ENCODE measurements at places on chromosomes 11 and 22. TPM values are rescaled to one million over a fixed set of nuclear protein-coding genes. Genes with fewer than 3 reads are reported as not detected.
A peak's percentile ranks its signal among the peaks of the same experiment; 100 is the strongest.

Gene LPXN
- total RNA-seq: 11.8 TPM

DNA sequence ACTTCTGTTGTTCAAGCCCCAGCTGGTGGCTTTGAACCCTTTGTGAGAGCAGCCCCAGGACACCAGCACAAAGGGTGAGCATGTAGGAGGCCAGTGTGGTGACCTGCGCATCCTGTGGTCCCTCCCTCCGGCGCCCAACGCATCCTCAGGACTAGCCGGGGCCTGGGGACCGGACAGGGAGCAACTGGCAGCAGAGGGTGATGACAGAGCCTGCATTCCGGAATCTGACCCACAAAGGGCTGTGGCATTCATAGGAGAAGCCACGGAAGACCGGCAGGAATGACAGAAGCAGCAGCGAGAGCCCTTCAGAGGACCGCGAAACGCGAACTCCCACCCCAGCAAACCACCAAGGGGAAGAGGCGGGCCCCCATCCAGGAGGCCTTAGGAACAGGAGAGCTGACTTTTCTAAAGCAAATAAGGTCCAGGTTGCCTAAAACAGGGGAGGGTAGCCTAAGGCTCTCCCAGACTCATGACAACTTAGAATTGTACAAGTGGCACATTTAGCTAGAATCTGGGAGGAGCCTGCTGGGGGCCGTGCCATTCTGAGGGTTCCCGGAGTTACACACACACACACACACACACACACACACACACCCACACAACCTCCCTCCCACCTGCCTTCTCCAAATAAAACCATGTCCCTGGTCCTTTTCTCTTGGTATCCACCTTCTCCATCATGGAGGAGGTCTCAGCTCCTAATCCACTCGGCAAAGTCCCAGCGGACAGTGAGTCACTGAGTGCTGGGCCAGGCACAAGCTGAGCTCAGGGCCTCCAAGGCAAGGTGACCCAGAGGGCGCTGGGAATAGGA lies 232.7 kb downstream of the CTTN start:
- DNase-seq: no peak

Gene TST
- total RNA-seq: 281 TPM

- DNase-seq: no peak
Observed at GRCh38 chr11:126193038-126193478, 18.4 kb downstream of the RPUSD4 start.

DNA sequence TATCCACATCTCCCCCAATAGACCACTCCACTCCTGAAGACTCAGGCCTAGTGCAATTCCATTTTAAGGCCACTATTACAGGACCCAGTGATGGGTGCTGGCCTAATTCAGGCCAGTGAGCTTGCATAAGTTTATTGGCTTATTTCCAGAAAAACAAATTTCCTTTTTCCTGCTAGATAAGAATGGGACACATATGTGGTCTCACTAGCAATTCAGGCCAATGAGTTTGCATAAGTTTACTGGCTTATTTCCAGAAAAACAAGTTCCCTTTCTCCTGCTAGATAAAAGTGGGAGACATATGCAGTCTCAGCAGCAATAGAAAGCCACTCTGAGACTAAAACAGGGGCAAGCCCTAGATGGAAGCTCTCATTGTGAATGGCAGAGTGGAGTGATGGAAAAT lies 22.4 kb downstream of the ADM start:
- no peak for DNase-seq

DNA sequence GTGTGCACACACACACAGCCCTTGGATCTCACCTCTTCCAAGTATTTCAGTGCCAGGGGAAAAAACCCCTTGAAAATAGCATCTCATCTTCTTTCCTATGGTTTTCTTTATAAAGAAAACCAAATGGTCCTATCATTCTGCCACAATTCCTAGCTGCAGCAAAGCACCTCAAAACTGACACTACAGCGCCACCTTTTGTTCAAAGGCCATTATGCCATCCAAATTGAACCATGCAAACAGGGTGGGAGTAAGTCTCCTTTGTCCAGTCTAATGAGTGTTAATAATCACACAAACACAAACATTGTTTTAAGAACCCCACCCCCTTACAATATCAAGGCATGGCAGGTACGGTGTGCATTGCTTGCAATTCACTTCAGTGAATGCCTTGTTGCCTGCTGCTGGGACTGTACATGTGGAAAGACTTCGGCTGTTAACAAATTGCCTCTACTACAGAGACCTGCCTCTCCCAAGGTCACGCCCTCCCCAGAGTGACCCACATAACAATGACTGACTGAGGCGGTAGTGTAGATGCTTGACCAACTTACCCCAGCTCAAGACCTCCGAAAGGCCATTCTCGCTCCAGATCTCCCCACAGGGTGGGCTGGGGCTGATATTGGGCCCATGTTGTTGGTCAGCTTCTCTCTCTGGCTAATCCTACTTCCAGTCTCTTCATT lies 31.7 kb downstream of the FAM181B start:
- DNase-seq: no peak

DNA sequence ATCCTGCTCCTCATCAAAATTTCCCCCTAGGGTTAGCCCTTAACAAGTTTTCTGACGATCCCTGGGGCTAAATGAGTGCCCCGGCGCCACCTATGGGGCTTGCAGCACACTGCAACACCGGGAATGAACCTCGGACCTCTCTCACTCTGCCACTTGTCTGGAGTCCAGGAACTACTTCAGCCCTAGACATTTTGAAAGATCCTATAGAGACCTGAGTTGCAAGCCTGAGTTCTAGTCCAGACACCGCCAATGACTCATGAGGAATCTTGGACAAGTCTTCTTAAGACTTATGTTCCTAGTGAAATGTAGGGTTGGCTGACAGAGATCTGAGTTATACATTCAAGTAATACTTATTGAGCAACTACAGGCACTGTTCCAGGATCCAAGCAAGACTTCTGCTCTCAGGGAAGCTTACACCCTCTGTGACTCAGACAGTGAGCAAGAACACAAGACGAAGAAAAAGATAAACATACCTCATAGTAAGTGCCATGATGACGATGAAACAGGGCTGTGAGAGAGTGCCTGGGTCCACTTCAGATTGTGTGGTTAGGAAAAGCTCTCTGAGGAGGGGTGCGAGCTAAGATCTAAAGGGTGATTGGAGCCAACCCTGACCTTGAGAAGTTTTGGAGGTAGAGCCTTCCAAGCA lies 10.2 kb upstream of the STK33 start:
- peak; percentile 46 for DNase-seq

Gene LMO1
- total RNA-seq: not detected

DNA sequence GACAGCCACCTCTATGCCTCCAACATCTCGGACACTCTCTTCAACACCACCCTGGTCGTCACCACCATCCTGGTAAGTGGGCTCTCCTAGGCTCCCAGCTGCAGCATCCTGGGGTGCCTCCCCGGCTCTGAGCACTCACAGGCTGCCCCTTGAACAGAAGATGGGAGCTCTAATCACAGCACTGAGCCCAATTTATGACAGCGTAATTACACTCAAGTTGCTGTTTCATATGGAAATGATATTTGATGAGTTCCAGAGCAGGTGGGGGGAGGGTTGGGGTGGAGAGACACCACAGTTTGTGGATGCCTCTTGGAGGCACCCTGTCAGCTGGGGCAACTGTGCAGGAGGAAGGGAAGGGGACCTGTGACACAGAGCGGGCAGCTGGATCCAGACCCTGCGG lies 125.3 kb upstream of the TBCEL start:
- DNase-seq: no peak

Gene OR8G5
- total RNA-seq: not detected

GRCh38 chr22:45208993-45209838 lies 31.5 kb downstream of the KIAA0930 start:
- no peak for DNase-seq

DNA sequence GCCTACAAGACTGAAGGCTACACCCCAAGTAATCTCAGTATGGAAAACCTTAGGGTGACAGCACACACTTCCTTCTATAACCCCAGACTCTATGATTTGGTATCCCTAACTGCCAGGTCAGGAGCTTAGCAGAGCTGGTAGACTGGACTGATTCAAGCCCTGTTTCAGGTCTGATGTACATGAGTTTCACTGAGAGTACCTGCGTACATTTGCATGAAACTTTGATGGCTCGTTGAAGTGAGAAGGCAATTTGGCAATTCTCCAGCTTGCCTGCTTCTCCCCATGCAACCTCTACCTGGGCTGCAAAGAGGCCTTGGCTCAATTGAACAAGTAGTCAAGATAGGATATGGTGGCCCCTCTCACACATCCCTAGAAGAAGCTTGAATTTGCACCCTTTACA lies 10.2 kb downstream of the FIBIN start:
- no peak for DNase-seq

- DNase-seq: no peak
Observed at GRCh38 chr22:26663374-26663923, 6.1 kb downstream of the MIAT start.

GRCh38 chr11:125268611-125269010 lies 104.1 kb downstream of the PKNOX2 start:
- no peak for DNase-seq

DNA sequence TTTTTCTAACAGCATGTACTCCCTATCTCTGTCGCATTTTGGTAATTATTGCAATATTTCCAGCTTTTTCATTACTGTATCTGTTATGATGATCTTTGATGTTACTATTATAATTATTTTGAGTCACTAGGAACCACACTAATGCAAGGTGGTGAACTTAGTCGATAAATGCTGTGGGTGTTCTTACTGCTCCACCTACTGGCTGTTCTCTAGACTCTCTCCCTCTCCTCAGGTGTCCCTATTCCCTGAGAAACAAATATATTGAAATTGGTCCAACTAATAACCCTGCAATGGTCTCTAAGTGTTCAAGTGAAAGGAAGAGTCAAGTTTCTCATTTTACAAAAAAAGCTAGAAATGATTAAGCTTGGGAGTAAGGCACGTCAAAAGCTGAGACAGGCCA lies 10.5 kb downstream of the ARL14EP start:
- DNase-seq: no peak

- DNase-seq: no peak
Observed at GRCh38 chr22:50016988-50017700, 4.6 kb upstream of the IL17REL start.

Gene VSIG10L2
- total RNA-seq: not detected

Gene RNF26
- 36.4 TPM for total RNA-seq

Gene DNAJB7
- total RNA-seq: not detected

DNA sequence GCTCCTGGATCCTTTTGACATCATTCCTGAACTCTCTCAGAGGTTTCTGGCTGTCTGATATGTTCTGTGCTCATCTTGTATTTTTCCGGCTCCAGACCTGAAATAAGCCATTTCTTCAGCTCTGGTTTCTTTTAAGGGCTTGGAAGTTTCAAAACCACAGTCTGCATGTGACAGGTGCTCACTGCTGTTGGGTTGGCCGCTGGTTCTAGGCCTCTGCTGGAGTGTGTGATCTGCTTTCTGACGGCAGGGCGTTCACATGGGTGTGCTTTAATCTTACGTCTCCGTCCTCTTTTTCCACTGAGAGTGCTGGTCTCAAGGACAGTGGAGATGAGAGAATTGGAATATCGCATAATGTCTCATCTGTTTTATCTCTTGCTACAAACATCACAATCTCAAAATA lies 10.3 kb downstream of the ZBED4 start:
- no peak for DNase-seq

- DNase-seq: no peak
Observed at GRCh38 chr11:94536386-94536785, 7.3 kb upstream of the FUT4 start.

GRCh38 chr11:10038521-10039302 lies 255.3 kb downstream of the SBF2 start:
- no peak for DNase-seq

Gene SCN3B
- total RNA-seq: 0.75 TPM

DNA sequence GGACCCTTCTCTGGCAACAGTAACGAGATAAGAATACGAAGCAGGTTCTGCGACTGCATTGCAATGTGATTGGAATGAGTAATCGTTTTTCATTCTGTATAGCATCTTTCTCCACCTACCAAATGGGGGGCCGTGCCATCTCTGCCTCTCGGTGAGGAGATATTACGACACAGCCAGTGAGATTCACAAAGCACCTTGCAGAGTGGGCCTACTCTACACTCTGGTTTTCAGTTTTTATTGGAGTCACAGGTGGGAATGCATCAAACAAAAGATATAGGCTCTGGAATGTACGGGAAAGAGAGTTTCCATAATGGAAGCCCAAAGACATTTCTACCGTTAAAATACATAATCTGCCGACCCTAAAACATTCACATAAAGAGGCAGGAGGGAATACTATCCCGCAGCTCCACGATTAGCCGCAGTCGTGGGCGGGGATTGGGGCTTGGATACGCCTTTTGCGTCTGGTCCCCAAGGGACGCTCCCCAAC lies 423 bp upstream of the RTN3 start:
- no peak for DNase-seq

GRCh38 chr22:43516386-43516785 lies 104.6 kb downstream of the MPPED1 start:
- DNase-seq: no peak

DNA sequence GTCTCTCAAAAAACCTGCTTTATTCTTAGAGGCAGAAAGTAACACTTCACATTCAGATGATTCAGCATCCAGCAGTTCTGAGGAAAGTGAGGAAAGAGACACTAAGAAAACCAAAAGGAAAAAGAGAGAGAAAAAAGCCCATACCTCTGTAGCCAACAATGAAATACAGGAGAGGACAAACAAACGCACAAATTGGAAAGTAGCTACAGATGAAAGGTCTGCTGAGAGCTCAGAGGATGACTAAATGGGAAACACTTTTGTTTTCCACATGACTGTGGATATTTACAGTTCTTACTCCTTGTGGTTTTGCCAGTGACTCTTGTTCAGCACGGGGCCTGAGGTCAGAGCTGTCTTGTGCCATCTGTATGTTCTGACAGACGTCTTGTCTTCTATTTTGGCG lies 3.8 kb downstream of the TIMM8B start:
- no peak for DNase-seq

Gene CDC42EP1
- 186 TPM for total RNA-seq

GRCh38 chr11:14927146-14927545 lies 35.1 kb upstream of the CYP2R1 start:
- no peak for DNase-seq

Gene RASSF7
- 179 TPM for total RNA-seq

DNA sequence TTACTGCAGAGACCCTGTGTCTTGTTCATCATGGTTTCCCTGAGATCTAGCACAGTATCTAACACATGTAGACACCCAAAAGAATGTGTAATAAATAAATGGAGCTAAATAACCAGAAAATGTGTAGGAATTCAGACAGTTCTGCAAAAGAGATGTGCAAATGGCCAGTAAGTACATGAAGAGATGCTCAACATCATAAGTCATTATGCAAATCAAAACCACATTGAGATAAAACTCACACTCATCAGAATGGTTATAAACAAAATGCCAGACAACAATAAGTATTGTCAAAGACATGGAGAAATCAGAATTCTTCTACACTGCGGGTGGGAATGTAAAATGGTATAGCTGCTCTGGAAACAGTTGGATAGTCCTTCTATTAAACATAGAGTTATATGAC lies 88.5 kb downstream of the RBFOX2 start:
- DNase-seq: no peak

DNA sequence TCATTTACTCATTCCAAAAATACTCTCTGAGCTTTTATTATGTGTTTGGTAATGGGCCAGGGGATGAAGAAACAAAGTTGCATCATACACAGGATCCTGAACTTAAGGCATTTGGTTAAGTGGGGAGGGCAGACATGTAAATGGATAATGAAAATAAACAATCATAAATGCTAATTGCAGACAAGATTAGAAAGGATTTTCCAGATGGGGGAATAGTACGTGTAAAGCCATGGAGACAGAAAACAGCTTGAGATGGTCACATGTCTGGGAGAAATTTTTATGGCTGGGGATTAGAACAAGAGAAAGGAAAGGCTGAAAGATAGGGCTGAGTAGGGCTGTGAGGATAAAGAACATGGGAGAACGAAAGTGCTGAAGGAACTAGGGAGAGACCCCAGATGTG lies 534.3 kb upstream of the LARGE1 start:
- no peak for DNase-seq
